GM12865 (cell line): ENCODE measurements at places on chromosomes 12 and 14.
A peak's percentile ranks its signal among the peaks of the same experiment; 100 is the strongest.

DNA sequence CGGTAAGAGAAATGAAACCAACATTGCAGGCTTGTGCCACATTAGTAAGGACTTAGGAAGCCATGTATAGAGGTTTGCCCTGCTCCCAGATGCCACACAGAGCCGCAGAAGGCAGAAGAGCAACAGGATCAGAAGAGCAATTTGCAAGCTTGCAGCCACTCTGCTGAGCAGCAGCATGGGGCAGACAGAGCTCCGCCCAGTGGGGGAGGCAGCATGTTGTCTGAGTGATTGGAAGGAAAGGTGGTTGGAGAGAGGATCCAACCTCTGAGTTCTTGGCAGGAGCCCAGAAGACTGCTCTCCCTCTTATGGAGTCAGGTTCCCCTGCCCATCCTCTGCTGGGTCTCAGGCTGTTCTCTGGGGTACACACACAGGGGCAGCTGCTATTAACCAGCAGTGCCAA, 2.3 kb upstream of the KRT6A start:
- DNase-seq, result no peak

DNA sequence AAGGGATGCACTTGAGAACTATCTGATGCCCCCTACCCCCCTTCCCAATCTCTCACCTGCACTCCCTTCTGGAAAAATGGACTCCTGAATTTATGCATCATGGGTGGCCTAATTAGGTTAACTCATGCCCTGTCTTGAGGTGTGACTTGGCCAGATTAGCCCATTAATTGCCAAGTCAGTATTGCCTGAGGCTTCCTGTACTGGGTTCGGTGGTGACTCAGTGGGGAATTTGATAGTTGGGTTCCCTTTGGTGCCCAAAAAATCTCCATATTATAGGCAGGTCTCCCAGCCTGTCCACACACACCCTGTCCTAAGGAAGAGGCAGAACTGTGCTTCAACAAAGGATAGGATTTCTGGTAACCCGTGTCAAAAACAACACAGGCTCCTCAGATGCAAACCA, 146.1 kb downstream of the CHST11 start:
- no peak for DNase-seq

GRCh38 chr12:989751-990660, 1.0 kb upstream of the ERC1 start:
- DNase-seq, result peak; percentile 62

- DNase-seq, result no peak
Observed at GRCh38 chr14:73344319-73344718, 107.0 kb downstream of the PAPLN start.

GRCh38 chr12:90173499-90174197, 465.0 kb upstream of the ATP2B1 start:
- DNase-seq, result no peak

GRCh38 chr12:79782172-79782900, 91.6 kb upstream of the PAWR start:
- DNase-seq, result no peak

DNA sequence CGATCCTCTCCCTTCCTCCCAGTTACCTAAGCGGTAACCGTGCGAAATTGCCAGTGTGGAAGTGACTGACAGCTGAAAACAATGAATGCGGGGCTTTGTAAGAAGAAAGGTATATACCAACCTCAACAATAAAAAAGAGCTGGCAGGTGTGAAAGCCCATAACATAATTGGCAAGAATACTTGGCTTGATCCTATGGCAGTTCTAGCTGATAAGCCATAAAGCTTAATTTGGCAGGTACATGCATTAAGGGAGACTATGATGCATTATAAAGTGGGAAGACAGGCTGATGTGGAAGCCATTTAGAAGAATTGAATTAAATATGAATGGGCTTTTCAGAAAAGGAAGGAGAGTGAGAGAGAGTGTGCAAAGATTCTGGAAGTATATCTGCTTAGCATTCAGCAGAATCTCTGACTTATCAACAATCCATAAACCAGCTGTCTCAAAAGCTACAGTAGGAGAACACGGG, 71.3 kb downstream of the CRACR2A start:
- no peak for DNase-seq

DNA sequence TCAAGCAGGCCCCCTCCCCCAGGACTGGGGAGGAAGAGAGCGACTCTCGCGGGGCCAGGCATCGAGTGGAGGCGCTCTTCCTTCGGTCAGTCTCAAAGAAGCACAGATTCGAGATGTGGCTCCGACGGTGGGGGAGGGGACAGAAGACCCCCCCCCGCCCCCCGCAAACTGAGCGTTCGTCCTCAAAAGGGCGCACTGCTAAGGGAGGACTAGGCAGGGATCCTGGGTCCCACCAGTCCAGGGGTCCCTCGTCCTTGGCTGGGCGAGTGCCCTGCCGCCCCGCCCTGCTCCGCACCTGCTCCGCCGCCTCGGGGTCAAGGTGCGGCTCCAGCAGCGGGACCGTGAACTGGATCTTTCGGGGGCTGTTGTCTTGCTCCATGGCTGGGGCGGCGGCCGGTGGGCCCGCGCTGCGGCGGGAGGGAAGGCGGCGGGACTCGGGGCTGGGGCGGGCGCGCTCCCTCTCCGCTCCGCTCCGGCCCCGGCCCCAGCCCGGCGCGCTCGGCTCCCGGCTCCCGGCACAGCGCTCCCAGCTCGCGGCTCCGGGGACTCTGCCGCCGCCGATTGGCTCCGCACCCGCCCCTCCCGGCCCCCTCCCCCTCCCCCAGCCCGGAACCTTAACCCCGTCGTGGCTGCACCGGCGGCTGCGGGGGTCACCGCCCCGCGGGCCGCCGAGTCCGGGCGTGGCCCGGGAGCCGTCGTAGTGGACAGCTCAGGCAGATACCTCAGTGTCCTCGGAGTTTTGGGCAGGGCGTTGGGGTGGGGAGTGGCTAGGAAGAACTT, at the start of gene PPP1R1A:
TSS of gene PPP1R1A (minus strand) at position 550 of the 780 bp plus-strand sequence. CDS start at position 379, 171 bp downstream.
- DNase-seq, result no peak

DNA sequence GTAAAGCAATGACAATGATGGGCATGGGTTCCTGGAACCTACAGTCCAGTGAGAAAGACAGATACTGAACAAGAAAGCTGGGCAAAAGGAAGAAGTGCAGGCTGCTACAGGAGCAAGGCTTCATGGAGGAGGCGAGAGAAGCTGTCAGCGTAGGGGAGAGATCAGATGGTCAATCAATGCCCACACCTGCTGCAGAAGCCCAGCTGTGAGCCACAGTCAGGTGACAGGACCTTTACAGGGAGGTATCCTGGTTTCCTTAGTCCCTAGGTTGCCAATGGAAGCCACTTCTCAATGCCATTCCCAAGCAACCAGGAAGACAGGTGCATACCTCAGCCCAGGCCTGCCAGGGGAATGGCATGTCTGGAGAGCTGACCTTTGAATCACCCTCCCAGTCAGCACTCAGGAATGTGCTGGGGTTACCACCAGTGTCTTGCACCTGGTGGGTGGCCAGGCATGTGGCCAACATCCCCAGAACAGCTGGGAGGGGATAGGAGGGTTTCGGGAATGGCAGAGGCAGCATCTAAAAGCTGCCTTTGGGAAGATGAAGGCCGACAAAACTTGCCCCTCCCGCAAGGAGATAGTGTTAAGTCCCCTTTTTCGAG, 170.3 kb downstream of the TTC7B start:
- DNase-seq, result no peak

- peak; percentile 75 for DNase-seq
Observed at GRCh38 chr14:89493877-89494634, 77.0 kb upstream of the FOXN3 start.

DNA sequence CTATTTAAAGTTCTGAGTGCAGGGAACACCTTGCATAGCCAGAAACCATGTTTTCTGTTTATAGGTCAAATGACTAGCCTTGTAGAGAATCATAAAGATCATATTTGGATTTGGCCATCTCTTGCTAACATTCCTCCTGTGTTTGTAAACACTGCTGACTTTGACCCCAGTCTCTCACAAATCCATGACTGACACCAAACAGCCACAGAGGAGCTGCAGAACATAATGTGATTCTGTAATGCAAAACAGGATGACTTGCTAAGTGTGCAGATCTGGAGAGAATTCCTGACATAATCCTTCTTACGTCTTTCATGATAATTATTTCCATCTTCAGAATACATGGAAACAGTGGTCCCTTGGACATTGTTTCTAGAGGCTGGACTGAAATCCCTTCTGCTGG, 211.8 kb downstream of the BMP4 start:
- DNase-seq, result no peak

DNA sequence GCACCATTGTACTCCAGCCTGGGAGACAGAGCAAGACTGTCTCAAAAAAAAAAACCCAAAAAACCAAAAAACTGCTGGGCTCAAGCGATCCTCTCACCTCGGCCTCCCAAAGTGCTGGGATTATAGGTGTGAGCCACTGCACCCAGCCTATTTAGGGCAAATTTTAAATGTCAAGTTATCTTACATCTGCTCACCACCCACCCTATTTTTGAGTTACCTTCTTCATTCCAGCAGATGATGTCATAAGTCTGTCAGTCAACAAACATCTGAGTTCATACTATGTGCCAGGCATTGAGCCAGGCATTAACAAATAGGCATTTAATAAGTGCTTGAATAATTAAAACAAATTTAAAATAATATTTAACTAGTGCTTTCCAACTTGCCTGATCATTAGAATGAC, 21.5 kb downstream of the BATF start:
- DNase-seq, result no peak

- DNase-seq, result no peak
Observed at GRCh38 chr14:20377171-20377570, 33.7 kb downstream of the PARP2 start.

DNA sequence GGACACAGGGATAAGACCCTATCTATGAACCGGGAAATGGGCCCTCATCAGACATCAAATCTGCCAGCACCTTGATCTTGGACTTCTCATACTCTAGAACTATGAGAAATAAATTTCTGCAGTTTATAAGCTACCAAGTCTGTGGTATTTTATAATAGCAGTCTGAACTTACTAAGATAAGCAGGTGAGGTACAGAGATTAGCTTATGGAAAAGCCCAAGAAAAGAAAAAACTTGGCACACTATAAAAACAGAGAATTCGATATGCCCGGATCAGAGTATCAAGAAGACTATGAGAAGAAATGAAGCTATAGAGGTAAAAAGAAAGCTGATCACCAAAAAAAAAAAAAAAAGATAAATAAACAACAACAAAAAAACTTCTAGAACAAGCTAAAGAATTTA, 52.6 kb downstream of the EEA1 start:
- DNase-seq, result no peak

DNA sequence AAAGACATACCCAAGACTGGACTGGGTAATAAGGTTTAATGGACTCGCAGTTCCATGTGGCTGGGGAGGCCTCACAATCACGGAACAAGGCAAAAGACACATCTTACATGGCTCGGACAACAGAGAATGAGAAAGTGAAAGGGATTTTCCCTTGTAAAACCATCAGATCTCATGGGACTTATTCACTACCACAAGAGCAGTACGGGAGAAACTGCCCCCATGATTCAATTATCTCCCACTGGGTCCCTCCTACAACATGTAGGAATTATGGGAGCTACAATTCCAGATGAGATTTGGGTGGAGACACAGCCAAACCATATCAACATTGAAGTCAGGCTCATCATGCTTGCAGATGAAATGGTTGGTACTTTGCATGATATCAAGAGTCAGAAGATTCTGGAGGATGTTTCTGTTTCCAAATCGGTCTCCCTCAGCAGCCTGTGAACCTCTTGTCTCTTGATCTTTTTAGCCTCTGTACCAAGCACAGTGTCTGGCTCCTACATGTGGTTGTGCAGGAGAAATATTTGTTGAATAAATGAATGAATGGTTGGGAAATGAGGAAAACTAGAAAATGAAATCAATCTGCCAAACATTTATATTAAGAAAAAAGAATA, 98.6 kb downstream of the VRK1 start:
- peak; percentile 60 for DNase-seq

GRCh38 chr14:34369648-34370030, 92.4 kb downstream of the SPTSSA start:
- no peak for DNase-seq

DNA sequence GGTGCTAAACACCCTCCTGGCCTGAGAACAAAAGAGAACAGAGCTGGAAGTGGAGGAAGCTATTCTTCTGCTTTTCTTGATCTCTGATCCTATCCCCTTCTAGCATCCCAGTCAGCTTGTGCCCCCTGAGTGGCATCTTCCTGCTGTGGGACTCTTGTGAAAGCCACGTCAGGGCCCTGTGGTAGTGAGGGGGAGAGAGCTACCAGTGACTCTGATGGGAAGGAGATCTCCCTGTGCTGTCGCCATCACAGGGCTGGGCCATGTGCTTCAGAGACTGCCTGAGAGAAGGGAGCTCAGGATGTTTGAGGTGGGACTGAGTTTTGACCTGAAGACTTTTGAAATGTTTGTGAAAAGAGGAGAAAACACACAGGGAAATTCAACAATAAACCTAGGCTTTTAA, 107.6 kb upstream of the FUT8 start:
- DNase-seq, result peak; percentile 50

DNA sequence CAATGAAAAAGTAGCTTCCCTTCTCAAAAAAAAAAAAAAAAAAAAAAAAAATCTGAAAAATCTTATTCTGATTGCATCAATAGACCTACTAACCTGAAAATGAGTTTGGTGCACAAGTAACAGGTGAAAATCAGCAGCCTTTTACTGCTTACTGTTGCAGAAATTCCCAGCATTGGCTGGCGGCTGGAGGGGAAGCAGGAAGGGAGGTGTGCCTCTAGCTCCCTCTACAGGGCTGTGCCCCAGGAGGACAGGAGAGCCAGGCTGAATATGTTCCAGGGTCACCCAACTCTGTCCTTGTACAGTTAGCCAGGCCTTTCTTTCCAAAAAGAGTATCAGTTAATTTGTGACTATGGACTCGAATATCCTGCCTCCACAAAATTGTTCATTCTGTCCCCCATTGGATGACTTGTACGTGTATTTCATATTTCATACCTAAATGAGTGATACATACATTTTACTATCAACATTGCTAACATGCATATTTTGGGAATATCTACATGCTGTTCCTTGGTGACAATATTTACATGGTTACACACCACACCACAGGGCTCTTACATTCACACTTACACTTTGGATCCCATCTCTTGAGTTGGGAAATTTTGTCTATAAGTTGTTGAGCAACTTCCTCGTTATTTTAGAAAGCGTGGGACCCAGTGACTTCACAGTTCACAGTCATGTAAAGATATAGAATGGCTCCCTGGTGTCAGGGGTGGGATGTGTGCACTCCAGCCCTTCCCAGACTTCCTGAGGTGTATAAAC, 124.8 kb downstream of the SAMD4A start:
- peak; percentile 70 for DNase-seq

- DNase-seq, result no peak
Observed at GRCh38 chr12:124303579-124304313, 8.9 kb downstream of the RFLNA start.

GRCh38 chr12:52612431-52613383, 5.7 kb downstream of the KRT73 start:
- DNase-seq, result no peak

GRCh38 chr12:32031109-32031508, 71.9 kb downstream of the RESF1 start:
- no peak for DNase-seq
